Activated CD4-positive, alpha-beta T cell treated with anti-CD3 and anti-CD28 coated beads for 36 hours (primary cell): ENCODE measurements at places on chromosomes 3 and 15.

DNA sequence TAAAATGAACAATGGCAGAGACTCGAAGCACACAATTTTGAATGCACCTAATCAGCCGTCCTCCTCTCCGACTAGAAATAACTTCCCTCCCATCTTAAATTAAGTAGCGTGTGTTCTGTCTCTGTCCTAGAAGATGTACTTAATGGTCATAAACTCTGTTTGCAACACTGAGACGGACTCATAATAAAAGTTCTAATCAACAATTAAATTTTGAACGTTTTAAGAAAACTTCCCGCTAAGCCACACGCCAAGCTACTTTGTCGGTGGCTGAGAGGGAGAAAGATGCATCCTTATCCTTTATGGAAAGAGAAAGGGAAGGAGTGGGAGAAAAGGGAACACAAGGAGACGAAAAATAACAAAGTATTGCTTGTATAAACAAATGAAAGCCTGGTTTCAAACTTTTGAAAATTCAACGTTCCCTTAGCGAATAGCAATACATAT, 989 bp downstream of the GNB4 start:
- DNase-seq = no peak

DNA sequence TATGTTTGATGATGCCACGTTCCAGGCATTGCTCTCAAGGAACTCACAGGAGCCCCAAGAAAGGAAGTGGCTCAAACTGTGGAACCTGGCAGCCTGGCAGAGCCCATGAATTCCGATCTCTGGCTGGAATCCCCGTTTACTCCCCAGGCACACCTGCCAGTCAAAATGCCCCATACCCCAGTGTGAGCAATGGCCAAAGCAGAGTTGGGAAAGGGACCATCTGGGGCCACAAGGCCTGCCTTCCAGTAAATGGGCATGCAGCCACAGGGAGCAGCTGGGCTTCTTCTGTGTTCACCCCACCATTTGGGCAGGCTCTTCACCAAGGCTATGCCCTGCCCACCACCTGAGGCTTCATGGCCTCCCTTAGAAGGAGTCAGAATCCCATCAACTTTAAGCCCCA, 257.0 kb upstream of the GOLGA6L4 start:
- DNase-seq = no peak

GRCh38 chr3:57017459-57017845, 43.0 kb upstream of the SPATA12 start:
- no peak for DNase-seq

GRCh38 chr3:143366672-143367071, 247.1 kb downstream of the CHST2 start:
- no peak for DNase-seq

GRCh38 chr3:113255100-113255853, 43.9 kb downstream of the BOC start:
- no peak for DNase-seq
